Tibial artery (tissue), 4 donors: ENCODE measurements at places on chromosomes 2 and 18.

DNA sequence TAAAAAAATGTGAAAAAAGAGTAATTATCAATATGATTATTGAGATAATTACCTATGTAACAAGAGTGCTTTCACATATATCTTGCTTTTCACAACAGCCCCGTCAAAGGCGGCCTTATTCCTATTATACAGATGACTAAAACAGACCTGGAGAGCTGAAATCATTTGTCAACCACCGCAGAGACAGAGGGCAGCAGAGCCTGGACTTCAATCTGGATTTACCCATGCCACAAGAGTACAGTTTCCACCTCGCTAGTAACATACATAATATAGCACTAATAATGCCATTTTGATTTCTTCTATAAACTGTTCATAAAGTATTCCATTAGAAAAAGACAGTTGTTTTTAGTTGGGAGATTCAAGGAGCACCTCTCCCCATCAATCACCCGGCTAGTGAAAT is 121.8 kb downstream of the EPB41L3 start:
- H3K27ac ChIP-seq, result no peak overlapping the region
- H3K4me3 ChIP-seq, result no peak overlapping the region
- DNase-seq, result no peak

DNA sequence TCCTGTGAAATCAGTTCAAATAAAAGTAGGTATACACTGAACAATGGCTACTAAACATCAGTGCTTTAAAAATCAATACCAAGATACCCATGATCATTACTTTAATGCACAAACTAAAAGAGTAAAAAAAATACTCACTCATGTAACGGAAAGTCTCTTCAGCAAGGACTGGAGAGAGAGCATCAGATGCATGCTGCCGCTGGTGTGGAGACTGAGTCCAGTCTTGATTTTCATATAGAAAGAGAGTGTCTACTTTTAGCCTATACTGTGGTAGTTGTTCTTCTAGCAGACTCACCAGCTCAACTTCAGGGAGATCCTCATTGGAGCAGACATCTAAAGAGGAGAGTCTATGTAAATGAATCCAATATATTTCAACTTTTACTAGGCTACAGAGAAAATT is 44.0 kb downstream of the TRAK2 start:
- H3K36me3 ChIP-seq, result no peaks in the 10 kb centered on the region
- no peaks in the 10 kb centered on the region for H3K27me3 ChIP-seq
- DNase-seq, result no peak
- peak overlapping the region; percentile 62 for H3K27ac ChIP-seq
- no peak overlapping the region for H3K4me3 ChIP-seq

GRCh38 chr2:148865512-148865911 is 9.5 kb upstream of the KIF5C start:
- H3K4me1 ChIP-seq, result no peaks in the 10 kb centered on the region
- H3K27ac ChIP-seq, result no peak overlapping the region
- peaks cover 7% of the 10 kb centered on the region for H3K27me3 ChIP-seq
- no peak overlapping the region for H3K4me3 ChIP-seq
- no peaks in the 10 kb centered on the region for H3K36me3 ChIP-seq

GRCh38 chr2:10447300-10447894 is 730 bp downstream of the ODC1 start:
- H3K4me3 ChIP-seq, result peak overlapping the region; percentile 75
- no peak for DNase-seq
- H3K36me3 ChIP-seq, result peaks cover 22% of the 10 kb centered on the region
- peak overlapping the region; percentile 89 for H3K27ac ChIP-seq
- peaks cover 47% of the 10 kb centered on the region for H3K4me1 ChIP-seq
- no peaks in the 10 kb centered on the region for H3K27me3 ChIP-seq

GRCh38 chr18:8011906-8012305 is 444.8 kb downstream of the PTPRM start:
- no peaks in the 10 kb centered on the region for H3K27me3 ChIP-seq
- no peaks in the 10 kb centered on the region for H3K36me3 ChIP-seq
- H3K4me1 ChIP-seq, result peaks cover 8% of the 10 kb centered on the region
- no peak overlapping the region for H3K27ac ChIP-seq
- no peak for DNase-seq

DNA sequence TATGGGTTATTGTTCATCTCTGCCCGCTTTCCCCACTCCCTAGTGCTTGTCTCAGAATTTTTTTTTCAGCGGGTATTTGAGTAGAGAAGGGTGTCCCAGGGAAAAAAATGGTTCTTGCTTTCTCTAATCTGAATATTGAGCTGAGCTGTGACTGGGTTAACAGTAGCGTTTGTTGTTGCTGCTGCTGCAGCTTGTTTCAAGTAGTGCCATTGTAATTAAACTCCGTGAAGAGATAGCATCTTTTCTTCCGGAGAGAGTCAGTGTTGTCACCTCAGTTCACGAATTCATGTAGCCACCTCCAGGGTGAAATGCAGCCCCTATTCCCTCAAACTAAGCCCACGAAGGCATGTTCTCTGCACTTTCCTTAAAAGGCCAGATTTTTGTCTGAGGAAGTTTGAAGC is 1.5 kb upstream of the AAK1 start:
- H3K27me3 ChIP-seq, result no peaks in the 10 kb centered on the region
- peak overlapping the region; percentile 94 for H3K27ac ChIP-seq
- H3K36me3 ChIP-seq, result no peaks in the 10 kb centered on the region
- no peak for DNase-seq

GRCh38 chr2:27408601-27409320 is 630 bp downstream of the PPM1G start:
- no peaks in the 10 kb centered on the region for H3K4me1 ChIP-seq
- peak overlapping the region; percentile 80 for H3K27ac ChIP-seq
- peak overlapping the region; percentile 85 for H3K4me3 ChIP-seq
- DNase-seq, result no peak
- H3K27me3 ChIP-seq, result no peaks in the 10 kb centered on the region

DNA sequence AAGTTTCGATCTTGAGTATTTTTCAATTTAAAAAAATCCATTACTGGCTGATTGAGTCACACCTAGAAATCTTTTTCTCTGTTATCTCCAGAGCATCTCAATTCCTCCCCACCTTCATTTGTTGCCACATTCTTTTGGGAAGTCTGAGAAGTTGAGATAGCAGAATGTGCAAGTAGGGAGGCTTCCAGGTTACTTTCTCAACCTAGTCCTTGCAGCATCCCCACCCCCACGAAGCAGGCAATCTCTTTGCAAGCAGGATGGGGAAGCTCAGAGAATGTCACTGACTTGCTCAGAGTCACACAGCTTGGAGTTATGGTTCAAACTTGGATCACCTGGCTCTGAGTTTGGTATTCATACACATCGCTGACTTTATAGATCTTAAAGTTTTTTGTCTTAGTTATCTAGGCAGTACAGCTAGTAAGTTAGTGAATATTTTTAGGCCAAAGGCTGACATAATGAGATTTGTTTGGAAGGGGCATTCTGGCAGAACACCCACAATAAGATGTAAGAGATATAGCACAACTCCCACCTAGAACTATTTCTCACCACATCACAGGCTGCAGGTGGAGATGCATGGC is 25.9 kb upstream of the LCLAT1 start:
- no peaks in the 10 kb centered on the region for H3K4me1 ChIP-seq
- no peaks in the 10 kb centered on the region for H3K27me3 ChIP-seq
- H3K4me3 ChIP-seq, result no peak overlapping the region
- DNase-seq, result no peak
- no peaks in the 10 kb centered on the region for H3K36me3 ChIP-seq

DNA sequence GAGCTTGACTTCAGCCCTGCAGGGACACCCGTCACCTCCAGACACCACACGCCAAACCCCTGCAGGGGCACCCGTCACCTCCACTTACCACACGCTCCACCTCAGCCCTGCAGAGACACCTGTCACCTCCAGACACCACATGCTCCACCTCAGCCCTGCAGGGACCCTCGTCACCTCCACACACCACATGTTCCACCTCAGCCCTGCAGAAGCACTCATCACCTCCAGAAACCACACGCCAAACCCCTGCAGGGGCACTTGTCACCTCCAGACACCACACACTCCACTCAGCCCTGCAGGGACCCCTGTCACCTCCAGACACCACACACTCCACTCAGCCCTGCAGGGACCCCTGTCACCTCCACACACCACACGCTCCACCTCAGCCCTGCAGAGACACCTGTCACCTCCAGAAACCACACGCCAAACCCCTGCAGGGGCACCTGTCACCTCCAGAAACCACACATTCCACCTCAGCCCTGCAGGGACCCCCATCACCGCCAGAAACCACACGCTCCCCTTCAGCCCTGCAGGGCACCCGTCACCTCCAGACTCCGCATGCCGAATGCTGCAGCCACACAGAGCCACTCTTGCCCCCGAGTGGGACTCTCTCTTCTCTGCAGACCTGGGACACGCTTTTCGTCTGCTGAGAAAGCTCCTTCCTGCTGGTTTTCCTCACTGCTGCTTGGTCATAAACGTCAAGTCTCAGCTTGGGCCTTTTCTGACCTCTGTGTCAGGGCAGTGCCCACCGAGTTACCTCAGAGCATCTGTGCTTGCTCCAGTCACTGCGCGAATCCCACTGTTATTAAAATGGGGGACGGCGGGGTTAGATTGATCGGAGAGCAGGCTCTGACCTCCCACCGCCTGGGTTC is 77.5 kb upstream of the SALL3 start:
- DNase-seq, result no peak
- no peaks in the 10 kb centered on the region for H3K36me3 ChIP-seq
- H3K4me1 ChIP-seq, result no peaks in the 10 kb centered on the region
- no peaks in the 10 kb centered on the region for H3K27me3 ChIP-seq
- no peak overlapping the region for H3K4me3 ChIP-seq

GRCh38 chr2:54773838-54774237 is 50.4 kb downstream of the EML6 start:
- no peak overlapping the region for H3K27ac ChIP-seq
- no peak overlapping the region for H3K4me3 ChIP-seq
- H3K27me3 ChIP-seq, result no peaks in the 10 kb centered on the region

GRCh38 chr2:148982282-148982681 is 56.2 kb upstream of the LYPD6B start:
- no peak overlapping the region for H3K4me3 ChIP-seq
- no peak for DNase-seq
- H3K36me3 ChIP-seq, result no peaks in the 10 kb centered on the region
- H3K4me1 ChIP-seq, result peaks cover 5% of the 10 kb centered on the region
- no peaks in the 10 kb centered on the region for H3K27me3 ChIP-seq
- no peak overlapping the region for H3K27ac ChIP-seq

DNA sequence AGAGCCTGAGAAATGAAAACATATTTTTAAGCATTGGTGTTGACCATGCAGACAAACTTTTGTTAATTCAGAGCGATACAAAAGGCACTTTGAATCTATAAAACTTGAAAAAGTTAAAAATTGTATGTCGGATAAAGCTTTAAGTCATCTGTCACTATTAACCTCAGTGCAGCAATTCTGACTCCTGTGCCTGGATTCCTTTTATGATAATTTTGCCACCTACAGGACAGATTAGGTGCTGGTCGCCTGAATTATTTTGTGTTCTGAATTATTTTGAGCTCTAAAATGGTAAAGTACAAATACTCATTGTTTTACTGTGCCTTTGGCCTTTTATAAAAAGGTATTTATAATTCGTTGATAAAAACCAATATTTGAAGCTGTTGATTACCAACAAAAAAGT is 19.4 kb upstream of the RNF138 start:
- no peak for DNase-seq
- H3K36me3 ChIP-seq, result no peaks in the 10 kb centered on the region
- no peaks in the 10 kb centered on the region for H3K27me3 ChIP-seq
- H3K27ac ChIP-seq, result no peak overlapping the region
- no peaks in the 10 kb centered on the region for H3K4me1 ChIP-seq

GRCh38 chr2:97834610-97835009 is 121.2 kb downstream of the ZAP70 start:
- peaks cover 10% of the 10 kb centered on the region for H3K4me1 ChIP-seq
- no peak overlapping the region for H3K4me3 ChIP-seq
- H3K27ac ChIP-seq, result no peak overlapping the region
- DNase-seq, result no peak
- peaks cover 6% of the 10 kb centered on the region for H3K36me3 ChIP-seq

GRCh38 chr18:32610176-32610575 is 139.5 kb upstream of the GAREM1 start:
- no peak for DNase-seq
- no peaks in the 10 kb centered on the region for H3K4me1 ChIP-seq

- DNase-seq, result no peak
- H3K27me3 ChIP-seq, result no peaks in the 10 kb centered on the region
- no peaks in the 10 kb centered on the region for H3K36me3 ChIP-seq
- H3K4me1 ChIP-seq, result no peaks in the 10 kb centered on the region
Observed at GRCh38 chr2:65215946-65216345, 11.7 kb upstream of the ACTR2 start.

DNA sequence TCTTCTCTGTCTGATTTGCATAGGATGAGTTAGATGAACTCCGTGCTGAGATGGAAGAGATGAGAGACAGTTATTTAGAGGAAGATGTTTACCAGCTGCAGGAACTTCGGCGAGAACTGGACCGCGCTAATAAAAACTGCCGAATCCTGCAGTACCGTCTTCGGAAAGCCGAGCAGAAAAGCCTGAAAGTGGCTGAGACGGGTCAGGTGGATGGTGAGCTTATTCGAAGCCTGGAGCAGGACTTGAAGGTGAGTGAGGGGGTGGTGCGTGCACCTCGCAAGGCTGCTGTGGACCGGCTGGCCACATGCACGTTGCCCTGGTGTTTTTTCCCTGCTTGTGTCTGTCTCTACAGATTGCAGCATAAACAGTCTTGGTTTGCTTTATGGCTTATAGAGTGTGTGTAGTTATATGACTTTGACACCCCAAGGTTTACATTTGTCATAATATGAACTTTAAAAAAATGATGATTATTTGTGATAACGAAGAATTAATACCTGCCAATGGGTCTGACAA is 13.1 kb downstream of the MTCL1 start:
- no peak overlapping the region for H3K4me3 ChIP-seq
- H3K27ac ChIP-seq, result no peak overlapping the region
- DNase-seq, result no peak
- no peaks in the 10 kb centered on the region for H3K36me3 ChIP-seq
- no peaks in the 10 kb centered on the region for H3K27me3 ChIP-seq

DNA sequence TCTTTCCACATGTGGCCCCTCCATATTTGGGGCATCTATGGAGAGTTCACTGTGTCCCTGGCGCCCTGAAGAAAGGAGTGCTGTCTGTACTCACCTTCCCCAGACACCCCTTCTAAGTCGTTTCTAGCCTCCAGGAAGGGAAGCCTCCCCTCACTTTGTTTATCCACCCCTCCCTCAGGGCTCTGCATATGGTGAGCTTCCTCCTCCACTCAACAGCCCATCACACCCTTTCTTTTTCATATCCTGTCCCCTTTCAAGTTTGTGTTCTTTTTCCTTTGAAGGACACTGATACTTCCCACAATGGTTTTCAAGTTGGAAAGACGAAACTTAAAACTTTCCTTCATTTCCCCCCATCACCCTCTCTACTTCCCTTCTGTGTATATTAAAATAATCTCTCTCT is 291.4 kb upstream of the POU3F3 start:
- H3K36me3 ChIP-seq, result no peaks in the 10 kb centered on the region
- no peak overlapping the region for H3K4me3 ChIP-seq
- H3K4me1 ChIP-seq, result no peaks in the 10 kb centered on the region
- no peak overlapping the region for H3K27ac ChIP-seq

GRCh38 chr2:70668911-70669310 is 99.1 kb downstream of the ADD2 start:
- no peaks in the 10 kb centered on the region for H3K36me3 ChIP-seq
- no peaks in the 10 kb centered on the region for H3K27me3 ChIP-seq
- H3K4me1 ChIP-seq, result no peaks in the 10 kb centered on the region
- no peak overlapping the region for H3K27ac ChIP-seq
- no peak for DNase-seq

GRCh38 chr2:222707102-222707688 is 35.7 kb downstream of the MOGAT1 start:
- H3K4me3 ChIP-seq, result no peak overlapping the region
- no peaks in the 10 kb centered on the region for H3K36me3 ChIP-seq
- no peak for DNase-seq
- H3K27ac ChIP-seq, result peak overlapping the region; percentile 21
- H3K4me1 ChIP-seq, result peaks cover 64% of the 10 kb centered on the region
- H3K27me3 ChIP-seq, result no peaks in the 10 kb centered on the region

- H3K4me3 ChIP-seq, result no peak overlapping the region
- H3K4me1 ChIP-seq, result no peaks in the 10 kb centered on the region
- no peak overlapping the region for H3K27ac ChIP-seq
- H3K36me3 ChIP-seq, result peaks cover 4% of the 10 kb centered on the region
Observed at GRCh38 chr2:63440612-63441011, 147.7 kb downstream of the WDPCP start.
